ENCODE measurements at places on chromosomes 12 and 14.
A peak's percentile ranks its signal among the peaks of the same experiment; 100 is the strongest.

DNA sequence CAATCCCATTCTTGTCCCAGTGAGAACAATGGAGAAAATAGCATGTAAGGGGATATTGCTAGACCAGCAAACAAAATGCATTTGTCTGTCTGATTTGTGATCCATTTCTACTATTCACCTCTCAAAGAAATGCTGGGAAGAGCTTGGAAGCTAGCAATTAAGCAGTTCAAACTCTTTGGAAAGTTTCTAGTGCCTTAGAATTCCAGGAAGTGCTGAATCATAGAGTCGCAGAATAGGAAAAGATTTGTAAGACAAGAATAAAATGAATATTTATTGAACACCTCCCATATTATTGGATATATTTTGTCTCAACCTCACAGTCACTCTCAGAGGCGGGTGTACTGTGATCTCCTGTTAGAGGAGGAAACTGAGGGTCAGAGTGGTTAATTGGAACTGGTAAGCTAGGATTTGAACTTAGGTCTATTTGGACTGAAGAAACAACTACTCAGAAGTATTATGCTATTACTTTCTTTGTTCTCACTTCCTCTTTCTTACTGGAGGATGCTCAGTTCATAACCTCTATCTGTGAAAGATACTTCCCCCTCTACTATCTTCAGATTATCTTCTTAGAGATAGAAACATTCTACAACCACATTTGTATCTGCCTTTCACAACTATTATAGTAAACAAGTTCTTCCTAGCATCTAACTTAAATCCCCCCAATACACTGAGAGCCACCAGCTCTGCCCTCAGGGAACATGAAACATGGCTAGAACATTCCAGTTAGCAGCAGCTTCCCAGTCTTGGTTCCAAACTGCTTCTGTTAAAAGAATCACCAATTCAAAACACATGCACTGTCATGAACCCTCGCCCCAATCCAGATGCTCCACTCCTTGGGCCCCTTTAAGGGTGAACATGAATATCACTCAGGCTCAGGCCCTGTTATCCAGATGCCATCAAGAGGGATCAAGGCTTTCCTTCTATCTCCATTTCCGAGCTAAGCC, 64.2 kb downstream of the DRAM1 start:
- DNase-seq = peak; percentile 56

DNA sequence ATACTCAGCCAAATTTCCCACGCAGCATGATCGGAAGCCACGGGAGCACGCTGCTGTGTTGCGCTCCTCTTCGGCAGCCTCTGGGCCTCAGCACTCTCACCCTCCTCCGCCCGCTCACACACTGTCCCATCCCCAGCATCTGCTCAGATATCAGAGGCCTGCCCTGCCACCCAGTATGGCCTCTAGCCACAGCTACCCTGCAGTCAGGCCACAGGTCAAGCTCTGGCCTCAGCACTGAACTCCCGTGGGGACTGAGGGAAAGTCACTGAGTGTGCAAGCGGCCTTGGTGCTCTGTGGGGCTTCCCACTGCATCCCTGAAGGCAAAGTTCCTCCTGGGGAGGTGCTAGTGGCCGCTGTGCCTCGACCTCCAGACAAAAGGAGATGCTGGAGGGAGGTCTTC, 2.0 kb downstream of the KRT77 start:
- DNase-seq = no peak

DNA sequence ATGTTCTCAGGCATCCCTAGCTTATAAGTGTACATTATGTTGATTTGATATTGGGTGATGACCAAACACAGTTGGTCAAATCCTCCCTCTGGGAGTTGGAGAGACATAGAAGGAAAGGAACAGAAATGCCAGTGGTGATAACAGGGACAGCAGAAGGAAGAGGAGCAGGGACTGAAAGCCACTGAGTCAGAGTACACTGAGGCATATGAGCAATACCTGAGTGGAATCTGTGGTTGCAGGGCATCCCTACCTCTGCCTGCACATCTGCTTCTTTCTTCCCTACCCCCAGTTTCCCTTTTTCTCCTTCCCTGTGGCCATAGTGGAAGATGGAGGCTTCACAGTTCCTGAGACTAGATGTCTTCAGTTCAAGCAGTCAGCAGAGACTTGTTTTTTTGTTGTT, 44.9 kb downstream of the BICD1 start:
- no peak for DNase-seq

DNA sequence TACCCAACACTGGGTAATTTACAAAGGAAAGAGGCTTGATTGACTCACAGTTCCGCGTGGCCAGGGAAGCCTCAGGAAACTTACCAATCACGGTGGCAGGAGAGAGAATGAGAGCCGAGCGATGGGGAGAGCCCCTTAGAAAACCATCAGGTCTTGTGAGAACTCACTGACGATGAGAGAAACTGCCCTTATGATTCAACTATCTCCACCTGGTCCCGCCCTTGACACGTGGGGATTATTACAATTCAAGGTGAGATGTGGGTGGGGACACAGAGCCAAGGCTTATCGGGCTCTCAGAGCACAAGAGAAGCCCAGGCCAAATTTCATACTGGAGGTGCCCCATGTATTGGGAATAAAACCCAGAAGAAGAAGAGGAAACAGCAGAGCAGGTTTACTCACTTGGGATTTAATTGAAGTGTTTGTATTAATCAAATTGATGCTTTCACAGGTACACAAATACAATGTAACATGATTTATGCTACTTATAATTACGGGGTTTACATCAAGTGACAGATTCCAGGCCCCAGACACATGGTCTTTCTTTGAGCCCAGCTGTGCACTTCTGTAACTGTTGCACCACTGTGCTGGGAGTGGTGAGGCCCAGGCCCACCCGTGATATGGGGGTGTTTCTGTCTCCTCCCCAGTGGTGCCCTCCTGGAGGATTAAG, 8.2 kb upstream of the CCDC85C start:
- DNase-seq = no peak

- no peak for DNase-seq
These were observed 23.5 kb upstream of the PTPRB start for GRCh38 chr12:70660620-70661219.

DNA sequence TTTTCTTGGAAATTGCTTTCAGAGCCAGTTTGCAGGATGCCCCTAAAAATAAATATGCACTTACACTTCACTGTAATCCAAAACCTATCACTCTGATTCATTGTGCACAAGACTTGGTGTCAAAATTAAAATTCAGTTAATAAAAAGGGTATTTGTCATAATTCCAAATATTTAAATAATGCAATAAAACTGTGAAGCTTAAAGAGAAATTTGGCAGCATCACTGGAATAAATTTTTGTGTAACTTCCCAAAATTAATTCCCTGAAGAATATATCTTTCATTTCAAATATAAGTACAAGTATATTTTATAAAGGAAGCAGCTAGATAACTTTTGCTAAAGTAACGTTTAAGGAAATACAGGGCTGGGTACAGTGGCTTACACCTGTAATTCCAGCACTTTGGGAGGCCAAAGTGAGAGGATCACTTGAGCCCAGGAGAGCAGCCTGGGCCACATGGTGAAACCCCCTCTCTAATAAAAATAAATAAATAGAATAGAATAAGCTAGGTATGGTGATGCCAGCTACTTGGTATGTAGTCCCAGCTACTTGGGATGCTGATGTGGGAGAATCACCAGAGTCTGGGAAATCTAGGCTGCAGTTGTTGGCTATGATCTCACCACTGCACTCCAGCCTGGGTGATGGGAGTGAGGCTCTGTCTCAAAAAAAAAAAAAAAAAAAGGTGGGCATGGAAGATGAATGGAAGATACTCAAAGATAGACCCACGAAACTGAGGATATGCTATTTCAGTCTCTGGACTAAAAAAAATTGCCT, 233.8 kb downstream of the FBXL14 start:
- DNase-seq = no peak

GRCh38 chr12:105036937-105037649, 47.2 kb downstream of the ALDH1L2 start:
- DNase-seq = no peak

GRCh38 chr12:122859303-122860039, 24.2 kb downstream of the HIP1R start:
- DNase-seq = no peak

- DNase-seq = no peak
These were observed 769 bp downstream of the EXOC3L4 start for GRCh38 chr14:103095210-103095778.

DNA sequence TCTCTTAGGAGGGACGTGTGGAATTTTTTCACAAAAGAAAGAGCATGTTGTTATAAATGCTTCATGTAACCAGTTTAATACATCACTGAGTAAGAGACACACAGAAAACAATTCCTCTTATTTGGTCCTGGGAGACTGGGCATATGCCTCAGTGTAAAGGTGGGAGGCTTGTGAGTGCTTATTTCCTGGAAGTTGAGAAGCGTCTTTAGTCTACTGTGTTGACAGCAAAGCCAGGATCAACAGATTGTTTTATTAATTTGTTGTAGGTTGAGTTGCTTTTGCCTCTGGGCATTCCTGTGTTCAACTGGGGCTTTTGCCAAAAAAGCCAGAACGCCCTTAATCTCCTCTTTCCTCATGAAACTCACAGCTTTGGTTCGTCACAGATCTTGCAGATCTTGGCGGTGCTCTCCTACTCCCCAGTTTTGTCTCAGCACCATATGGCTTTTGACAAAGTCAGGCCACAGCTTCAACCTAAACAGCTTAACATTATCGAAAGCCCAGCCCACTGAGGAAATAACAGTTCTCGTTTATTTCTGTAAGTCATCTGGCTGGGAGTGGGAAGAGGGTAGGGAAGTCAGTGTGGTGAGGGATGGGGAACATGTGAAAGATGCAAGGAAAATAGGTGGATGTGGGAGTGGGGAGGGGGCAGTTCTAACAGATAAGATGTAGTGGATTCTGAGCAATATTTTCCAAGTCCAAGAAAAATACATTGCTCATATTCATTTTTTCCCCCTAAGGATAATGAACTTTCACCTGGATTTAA, 227.2 kb downstream of the DACT1 start:
- DNase-seq = no peak

DNA sequence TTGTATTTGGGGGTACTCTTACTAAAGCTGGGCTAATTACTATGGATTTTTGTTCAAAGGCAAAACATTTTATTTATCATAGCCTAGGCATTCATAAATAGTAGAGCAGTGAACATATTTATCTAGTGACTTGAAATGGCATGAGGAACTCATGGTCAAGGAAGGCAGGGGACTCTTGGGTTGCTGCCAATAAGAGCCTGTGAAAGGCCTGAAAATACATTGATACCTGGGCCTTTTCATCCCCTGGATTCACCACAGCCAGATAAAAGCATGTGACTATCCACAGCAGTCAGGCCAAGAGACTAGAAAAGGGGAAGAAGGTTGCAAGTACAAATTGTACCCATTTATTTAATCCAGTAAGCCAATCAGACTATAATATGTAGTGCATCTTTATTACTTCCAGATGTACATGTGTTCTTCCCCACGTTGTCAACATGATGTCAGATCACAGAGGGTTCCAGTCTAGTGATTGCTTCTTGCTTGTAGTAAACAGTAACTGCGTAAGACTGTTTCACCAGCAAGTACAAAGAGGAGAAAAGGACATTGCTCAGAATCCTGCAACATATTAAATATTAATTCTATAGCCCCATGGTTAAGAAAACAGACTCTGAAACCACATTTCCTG, 409.7 kb downstream of the NOVA1 start:
- DNase-seq = no peak

- DNase-seq = no peak
These were observed 4.9 kb upstream of the NECAP1 start for GRCh38 chr12:8077207-8077606.

DNA sequence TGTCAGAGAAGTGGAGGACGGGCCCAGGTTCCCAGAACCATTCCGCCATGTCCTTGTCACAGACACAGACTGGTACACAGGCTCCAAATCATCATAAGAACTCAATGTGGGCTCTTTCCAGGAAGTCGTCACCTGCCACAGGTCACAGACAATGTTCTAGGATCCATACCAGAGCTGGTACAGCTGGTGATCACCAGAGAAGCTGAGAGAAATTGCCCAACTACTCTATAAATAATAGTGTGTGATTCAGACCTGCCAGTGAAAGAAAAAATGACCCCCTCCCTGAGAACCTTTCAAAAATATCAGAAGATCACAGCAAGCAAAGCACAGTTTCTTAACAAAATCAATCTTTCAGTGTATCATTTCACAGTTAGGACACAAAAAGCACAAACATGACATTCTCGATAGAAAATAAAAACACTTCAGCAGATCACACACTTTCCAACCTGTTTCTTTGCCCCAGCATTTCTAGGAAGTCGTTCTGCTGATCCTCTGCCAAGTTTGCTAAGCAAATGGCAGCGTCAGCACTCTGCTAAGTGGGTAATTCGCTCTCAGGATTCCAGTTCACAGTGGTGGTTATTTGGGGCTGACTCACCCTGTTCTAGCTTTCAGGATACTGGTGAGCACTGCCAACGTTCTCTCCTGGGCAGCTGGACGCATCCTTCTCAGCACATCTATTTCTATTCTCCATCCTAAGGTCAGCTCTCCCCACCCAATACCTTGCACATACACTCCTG, 223.3 kb upstream of the SFSWAP start:
- no peak for DNase-seq

GRCh38 chr14:65957631-65958205, 528.5 kb upstream of the CCDC196 start:
- DNase-seq = no peak

DNA sequence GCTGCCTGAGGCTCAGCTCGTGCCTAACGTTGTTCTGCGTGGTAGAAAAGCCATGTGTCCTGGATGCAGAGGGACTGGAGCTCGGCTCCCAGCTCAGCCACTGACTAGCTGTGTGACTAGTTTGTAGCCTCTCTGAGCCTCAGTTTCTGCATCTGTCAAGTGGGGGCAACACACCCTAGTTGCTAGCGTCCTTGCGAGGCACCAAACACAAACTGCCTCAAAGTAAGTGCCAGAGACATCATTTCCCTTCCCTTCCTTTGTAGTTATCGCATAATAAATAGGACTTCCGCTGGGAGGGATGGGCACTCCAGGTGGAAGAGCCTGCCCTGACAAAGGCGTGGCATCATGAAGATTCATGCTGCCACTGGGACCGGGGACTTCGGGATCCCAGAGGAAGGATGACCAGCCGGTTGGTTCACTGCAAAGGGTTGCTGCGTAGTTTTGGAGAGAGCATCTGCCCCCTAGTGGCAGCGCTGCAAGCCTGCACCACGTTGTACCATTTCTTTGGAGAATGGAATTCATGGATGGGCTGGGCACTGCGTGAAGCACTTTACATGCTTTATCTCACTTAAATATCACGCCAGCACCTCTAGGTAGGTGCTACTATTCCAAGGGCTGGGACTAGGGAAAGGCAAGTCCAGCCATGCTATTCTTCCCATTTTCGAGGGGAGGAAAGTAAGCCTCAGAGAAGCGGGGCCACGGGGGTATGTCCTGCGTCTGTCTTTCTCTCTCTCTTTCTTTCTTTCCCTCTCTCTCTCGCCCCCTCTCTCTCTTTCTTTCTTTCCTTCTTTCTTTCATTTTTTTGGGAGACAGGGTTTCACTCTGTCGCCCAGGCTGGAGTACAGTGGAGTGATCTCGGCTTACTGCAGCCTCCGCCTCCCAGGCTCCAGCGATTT, 4.6 kb downstream of the CCDC197 start:
- peak; percentile 79 for DNase-seq

DNA sequence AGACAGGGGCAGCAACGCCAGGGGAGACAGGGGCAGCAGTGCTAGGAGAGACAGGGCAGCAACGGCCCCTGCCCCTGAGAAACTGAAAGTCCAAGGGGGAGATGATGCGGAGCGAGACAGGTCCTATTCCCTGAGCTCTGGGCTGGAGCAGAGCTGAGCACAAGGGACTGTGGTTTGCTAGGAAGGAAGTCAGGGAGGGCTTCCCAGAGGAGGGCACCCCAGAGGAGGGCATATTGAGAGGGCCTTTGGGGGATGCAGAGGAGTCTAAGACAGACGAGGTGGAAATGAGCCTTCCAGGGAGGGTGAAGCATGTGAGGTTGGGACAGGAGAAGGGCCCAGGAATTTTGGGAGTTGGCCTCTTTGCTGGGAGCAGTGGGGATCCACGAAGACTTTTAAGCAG, 52.1 kb upstream of the BEGAIN start:
- no peak for DNase-seq

- peak; percentile 82 for DNase-seq
These were observed 738 bp downstream of the CKAP4 start for GRCh38 chr12:106246891-106247673.

All from GM20000 (cell line).